ENCODE measurements at places on chromosomes 16 and 17.

- DNase-seq = no peak
Observed at GRCh38 chr16:83609178-83609577, 198.6 kb upstream of the HSBP1 start.

- peak; percentile 73 for DNase-seq
Observed at GRCh38 chr16:48535831-48536613, 74.0 kb downstream of the N4BP1 start.

- DNase-seq = no peak
Observed at GRCh38 chr16:9425236-9425635, 333.8 kb downstream of the HAPSTR1 start.

GRCh38 chr17:78337244-78338109, 22.4 kb downstream of the SOCS3 start:
- DNase-seq = peak; percentile 84

DNA sequence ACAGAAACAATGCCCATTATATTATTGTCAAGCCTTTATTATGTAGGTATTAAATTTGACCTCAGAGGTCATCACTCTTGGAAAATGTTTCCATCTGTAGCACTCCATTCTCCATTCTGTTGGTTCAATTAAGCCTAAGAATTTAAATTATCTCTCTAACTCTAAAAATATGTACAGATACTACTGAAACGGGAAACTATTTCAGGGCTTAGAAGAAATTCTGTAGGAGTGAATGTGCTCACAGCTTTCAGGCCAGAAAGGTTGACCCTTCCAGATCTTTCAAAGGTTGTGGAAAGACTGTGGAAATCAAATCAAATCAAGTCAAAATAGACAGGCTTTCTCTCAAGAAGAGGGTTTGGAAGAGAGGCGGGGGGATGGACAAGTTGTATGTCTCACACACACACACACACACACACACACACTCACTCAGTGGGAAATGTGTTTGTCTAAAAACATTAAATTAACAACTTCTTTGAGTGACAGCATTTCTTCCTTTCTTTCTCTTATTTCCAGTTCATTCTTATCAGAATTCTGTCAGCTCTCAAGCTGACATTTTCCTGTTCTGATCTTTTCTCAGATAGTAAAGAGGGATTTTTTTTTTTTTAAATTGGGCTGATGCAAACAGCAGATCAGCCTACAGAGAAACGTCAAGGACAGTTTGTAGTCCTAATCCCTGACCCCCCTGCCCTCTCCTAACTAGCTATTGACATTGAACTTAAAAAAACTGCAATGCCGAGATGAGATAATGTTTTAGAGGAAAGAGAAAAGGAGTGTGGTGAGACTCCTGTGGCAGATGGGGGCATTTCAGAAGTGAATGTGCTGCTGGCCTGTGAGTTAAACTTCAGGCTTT, 139.0 kb upstream of the ZFHX3 start:
- DNase-seq = peak; percentile 11

DNA sequence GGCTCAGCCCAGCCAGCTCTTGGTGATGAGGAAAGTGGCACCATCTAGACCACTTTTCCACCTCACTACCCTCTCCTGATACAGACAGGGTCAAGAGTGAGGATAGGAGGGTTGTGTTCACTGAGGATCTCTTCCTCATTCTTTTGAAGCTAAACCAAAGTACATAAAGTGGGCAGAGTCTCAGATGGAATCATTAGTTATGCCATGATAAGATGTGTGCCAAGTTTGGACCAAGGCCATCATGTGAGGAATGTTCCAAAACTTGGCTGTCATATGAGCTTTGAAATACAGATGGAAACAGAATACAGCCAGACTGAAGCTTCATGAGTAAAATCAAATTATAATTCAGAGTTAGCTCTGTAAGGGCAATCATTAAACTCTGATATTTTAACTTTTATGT, 37.2 kb downstream of the ACSM1 start:
- no peak for DNase-seq

- no peak for DNase-seq
Observed at GRCh38 chr16:1640261-1640941, 28.2 kb downstream of the CRAMP1 start.

DNA sequence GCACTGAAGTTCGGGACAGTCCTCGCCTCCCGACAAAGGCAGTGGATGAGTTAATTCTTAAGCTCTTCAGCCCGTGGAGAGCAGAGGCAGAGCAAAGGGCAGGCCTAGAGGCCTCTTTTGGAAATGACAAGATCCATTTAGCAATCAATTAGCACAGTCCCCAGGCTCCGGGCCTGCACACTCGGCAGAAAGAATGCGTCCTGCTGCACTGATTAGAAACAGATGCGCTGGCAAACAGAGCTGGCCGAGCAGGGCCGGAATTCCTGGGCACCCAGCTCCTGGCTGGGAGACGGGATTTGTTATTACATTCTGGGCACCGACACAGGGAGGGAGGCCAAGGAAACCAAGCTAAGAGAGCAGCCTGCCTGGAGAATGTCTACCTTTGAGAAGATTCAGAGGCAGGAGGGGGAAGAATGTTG, 162.9 kb downstream of the COPRS start:
- DNase-seq = peak; percentile 87

GRCh38 chr17:70478902-70479301, 309.6 kb downstream of the KCNJ2 start:
- DNase-seq = no peak

- DNase-seq = peak; percentile 78
Observed at GRCh38 chr17:55770196-55770870, 19.5 kb downstream of the PCTP start.

GRCh38 chr16:47777220-47777619, 316.1 kb downstream of the PHKB start:
- peak; percentile 6 for DNase-seq

DNA sequence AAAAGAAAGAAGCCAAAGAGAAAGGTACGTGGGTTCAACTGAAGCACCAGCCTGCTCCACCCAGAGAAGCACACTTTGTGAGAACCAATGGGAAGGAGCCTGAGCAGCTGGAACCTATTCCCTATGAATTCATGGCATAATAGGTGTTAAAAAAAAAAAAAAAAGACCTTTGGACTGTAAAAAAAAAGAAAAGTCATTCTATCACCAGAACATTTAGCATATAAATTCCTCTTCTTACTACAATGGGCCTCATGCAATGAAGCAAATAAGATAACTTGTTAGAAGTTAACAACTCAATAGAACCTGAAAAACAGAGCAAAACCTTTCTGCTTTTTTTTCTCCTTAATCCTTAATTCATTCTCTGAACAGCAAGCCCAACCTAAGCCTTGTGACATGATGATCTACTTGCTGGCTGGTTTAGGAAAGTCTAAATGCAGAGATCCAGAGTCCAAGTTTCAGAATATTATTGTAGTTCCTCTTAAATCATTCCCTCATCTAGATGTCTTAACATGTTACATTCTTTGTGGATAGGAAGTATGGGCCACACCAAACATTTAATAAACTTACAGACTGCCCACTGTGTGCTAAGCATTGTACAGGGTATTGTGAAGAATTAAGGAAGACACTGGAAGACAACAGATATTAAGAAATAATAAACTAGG, 45.4 kb downstream of the BRCA1 start:
- DNase-seq = no peak

Data from mesenchymal stem cell (in vitro differentiated cells and primary cell).